ENCODE measurements at places on chromosomes 1 and 21.

DNA sequence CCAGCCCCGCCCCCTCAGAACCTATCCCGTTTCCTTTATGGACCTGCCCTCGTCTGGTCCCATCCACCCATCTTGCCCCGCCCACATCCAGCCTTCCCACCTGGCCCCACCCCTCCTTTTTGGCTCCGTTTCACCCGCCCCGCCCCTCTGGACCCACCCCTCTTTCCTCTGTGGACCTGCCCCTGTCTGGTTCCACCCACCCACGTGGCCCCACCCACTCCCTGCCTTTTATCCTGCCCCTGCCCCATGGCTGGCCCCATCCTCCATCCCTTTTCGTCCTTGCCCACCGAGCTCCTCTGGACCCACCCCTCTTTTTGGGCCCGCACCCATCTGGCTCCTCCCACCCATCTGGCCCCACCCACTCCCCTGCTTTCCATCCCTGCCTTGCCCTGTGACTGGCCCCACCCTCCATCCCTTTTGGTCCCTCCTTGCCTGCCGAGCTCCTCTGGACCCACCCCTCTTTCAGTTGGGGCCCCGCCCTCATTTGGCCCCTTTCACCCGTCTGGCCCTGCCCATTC is 177.3 kb downstream of the CAMTA1 start:
- DNase-seq = no peak

DNA sequence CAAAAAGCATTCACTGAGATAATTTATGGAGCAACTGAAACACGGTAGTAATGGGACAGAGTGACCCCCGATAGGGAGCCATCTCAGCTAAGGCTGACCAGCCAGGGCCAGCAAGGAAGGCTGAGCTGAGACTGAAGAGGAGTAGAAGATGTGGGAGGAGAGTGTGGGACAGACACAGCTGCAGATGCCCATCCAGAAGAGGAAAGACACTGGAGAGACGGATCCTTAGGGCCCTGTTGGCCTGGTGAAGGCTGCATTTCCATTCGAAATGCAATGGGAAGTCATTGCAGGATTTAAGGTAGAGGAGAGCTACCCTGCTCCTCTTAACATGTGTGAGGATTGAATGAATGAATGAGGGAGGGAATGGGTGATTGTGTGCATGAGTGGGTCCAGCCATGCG is 44.0 kb upstream of the LRP8 start:
- DNase-seq = no peak

DNA sequence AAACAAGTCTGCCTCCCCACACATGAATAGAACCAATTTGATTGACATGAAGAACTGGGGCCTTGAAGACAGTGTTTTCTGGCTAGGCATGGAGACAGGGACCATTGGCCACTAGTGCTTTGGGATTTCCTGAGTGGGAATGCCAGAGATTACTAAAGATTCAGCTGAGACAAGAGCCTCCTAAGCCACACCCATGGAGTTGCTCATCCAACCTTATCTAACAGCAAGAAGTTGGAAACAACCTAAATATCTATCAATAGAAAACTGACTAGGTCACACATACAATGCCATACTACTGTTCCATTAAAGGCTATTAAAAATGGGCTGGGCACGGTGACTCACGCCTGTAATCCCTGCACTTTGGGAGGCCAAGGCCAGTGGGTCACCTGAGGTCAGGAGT is 184.1 kb downstream of the ZBTB18 start:
- no peak for DNase-seq

GRCh38 chr1:236733653-236734052 is 47.4 kb downstream of the ACTN2 start:
- DNase-seq = no peak

DNA sequence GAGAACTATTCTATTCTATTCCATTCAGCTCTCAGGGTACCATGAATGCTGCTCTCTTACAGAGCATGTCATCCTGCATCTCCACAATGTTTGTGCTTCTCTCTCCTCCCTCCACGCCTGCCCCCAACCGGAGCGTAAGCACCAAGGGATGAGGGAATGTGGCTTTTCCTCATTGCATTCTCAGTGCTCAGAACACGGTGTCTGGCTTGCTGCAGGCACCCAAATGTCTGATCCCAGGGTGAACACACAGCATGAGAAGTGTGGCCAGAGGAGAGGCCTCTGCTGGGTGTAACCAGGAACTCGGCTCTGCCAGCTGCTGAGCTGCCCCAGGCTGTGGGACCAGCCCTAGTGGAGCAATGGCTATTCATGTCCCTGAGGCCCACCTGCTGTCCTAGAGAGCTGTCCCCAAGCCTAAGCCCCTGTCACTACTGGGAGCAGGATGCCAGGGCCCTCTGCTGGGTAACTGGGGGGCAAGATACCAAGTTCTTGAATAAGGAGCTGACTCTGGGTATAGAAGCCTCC is 38.3 kb downstream of the OLFML2B start:
- DNase-seq = no peak

- DNase-seq = no peak
Measured at GRCh38 chr1:179510038-179510437, 65.7 kb downstream of the NPHS2 start.

GRCh38 chr1:47527653-47528272 is 89.9 kb downstream of the FOXD2 start:
- no peak for DNase-seq

GRCh38 chr21:21712748-21713520 is 714.7 kb downstream of the NCAM2 start:
- peak; percentile 71 for DNase-seq

- peak; percentile 83 for DNase-seq
Measured at GRCh38 chr21:34545079-34545884, 33.3 kb upstream of the KCNE1 start.

- DNase-seq = no peak
Measured at GRCh38 chr1:205666372-205667166, 13.7 kb downstream of the SLC45A3 start.

GRCh38 chr1:40141878-40142535 is 19.2 kb upstream of the RLF start:
- DNase-seq = no peak

DNA sequence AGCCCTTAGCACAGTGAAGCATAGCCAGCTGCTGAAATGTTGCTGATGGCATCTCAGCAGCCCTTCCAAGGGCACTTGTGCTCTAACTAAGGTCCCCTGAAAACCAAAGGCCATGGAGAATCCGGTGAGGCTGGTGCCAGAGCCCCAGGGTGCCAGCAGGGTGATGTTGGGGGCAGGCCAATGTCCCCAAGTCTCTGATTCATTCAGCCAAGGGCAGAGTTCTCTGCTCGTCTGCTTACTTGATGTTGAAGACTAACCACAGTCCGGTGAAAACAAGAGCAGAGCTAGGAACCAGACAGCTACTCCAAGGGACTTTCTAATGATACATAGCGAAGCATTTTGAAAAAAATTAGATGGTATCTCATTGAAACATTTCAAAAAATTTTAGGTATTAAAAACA is 149.8 kb downstream of the ZZZ3 start:
- no peak for DNase-seq

GRCh38 chr1:245878585-245878984 is 628.5 kb downstream of the SMYD3 start:
- DNase-seq = no peak

DNA sequence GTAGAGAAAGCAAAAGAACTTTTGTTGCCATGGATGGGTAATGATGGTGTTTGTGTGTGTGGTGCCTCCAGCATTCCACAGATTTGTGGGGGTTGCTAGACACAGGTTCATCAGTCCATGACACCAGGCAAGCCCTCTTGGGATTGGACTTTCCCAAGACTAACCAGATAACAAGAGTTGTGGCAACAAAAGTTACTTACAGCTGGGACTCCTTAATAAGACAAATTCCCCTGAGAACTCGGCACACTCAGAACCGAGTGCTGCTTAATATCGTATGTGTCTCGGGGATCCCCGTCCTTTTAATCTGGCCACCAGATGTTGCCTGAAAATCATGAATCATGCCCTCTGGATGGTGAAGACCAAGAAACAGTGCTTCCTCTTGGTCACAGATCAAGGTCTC is 193.3 kb downstream of the AJAP1 start:
- DNase-seq = no peak

- DNase-seq = peak; percentile 75
Measured at GRCh38 chr21:29164323-29164942, 34.0 kb downstream of the MAP3K7CL start.

DNA sequence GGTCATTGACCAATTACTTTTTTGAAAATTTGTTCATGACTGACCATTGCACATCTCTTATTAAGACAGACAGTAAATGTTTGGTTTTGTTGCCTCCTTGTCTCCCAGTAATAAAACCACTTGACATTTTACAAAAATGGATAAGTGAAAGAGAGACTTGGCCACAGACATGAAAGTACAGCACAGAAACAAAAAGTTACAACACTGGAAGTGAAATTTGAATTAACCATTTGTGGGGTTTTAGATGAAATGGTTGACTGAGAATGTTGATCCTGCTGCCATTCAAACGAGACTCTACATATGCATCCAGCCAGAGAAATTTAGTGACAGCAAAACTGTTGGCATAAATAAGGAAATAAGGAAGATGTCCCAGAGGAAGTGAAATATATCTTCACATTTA is 79.3 kb upstream of the B3GALT2 start:
- DNase-seq = no peak
